Right renal cortex interstitium (tissue), 3 donors: ENCODE measurements at places on chromosomes 1 and 21. TPM values are rescaled to one million over a fixed set of nuclear protein-coding genes. Genes with fewer than 3 reads are reported as not detected.

GRCh38 chr1:5688081-5689077 lies 303.8 kb downstream of the NPHP4 start:
- DNase-seq: no peak

DNA sequence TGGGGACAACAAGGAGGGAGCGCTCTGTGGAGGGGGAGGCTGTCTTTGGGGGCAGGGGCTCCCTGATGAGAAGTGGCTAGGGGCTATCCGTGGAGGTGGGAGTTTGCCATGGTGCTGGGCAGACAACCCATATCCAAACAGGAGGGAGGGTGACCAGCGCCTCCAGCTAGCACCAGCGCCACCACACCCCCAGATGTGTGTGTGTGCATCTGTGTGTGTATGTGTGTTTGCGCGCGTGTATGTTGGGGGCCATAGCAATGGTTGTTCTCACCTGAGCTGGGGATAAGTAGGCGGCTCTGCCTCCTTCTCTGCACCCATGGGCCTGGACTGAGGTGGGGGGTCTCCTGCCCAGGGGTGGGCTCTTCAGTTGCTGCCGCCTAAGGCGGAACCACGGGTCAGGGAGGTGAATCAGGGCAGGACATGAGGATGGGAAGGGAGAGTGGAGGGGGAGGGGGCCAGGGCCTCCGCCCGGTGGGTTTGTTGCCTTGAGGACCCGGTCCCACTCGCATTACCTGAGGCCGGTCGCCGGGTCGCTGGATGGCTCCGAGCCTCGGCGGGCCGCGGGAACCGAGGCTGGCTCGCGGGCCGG lies 345 bp downstream of the HPCAL4 start:
- no peak for DNase-seq

DNA sequence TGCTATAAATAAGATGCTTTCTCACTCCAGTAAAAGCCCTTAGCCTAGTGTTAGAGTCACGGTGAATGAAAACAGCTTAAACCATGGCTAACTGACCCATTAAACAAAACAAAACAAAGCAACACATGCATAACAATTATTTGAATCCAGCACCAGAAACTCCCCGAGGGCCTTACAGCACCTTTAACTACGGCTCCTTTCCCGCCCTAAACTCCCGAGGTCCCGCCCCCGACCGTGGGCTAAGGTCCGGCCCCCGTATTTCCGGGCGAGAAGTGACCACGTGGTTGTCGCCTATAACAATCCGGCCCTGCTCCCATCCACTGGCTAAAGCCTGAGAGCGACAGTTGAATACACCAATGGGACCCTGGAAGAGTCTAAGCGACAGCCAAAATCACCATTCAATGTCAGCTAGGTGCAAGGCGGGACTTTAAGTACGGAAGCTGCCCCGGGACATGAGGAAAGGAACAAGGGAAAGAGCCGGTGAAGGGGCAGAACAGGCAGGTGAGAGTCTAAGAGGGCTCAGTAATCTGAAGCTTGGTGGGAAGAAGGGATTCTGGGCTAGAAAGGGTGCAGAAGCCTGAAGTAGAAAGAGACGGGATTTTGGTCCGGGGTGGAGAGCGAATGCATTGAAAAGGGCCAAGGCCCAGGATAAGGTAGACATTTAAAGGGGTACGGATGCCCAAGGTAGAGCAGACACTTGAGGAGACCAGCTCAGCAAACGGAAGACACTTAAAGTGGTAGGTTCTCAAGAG lies at the start of gene FLAD1:
FLAD1 (plus strand) TSS at position 448 of the 752 bp plus-strand sequence. CDS start 351 bp downstream, outside the sequence.
- DNase-seq: peak; percentile 100

GRCh38 chr1:9676815-9677393 lies 25.4 kb downstream of the PIK3CD start:
- DNase-seq: no peak

GRCh38 chr1:207983044-207983635 lies 72.2 kb upstream of the CD34 start:
- DNase-seq: no peak

- DNase-seq: no peak
These were observed 268.2 kb downstream of the LRRC7 start for GRCh38 chr1:69835955-69836354.

DNA sequence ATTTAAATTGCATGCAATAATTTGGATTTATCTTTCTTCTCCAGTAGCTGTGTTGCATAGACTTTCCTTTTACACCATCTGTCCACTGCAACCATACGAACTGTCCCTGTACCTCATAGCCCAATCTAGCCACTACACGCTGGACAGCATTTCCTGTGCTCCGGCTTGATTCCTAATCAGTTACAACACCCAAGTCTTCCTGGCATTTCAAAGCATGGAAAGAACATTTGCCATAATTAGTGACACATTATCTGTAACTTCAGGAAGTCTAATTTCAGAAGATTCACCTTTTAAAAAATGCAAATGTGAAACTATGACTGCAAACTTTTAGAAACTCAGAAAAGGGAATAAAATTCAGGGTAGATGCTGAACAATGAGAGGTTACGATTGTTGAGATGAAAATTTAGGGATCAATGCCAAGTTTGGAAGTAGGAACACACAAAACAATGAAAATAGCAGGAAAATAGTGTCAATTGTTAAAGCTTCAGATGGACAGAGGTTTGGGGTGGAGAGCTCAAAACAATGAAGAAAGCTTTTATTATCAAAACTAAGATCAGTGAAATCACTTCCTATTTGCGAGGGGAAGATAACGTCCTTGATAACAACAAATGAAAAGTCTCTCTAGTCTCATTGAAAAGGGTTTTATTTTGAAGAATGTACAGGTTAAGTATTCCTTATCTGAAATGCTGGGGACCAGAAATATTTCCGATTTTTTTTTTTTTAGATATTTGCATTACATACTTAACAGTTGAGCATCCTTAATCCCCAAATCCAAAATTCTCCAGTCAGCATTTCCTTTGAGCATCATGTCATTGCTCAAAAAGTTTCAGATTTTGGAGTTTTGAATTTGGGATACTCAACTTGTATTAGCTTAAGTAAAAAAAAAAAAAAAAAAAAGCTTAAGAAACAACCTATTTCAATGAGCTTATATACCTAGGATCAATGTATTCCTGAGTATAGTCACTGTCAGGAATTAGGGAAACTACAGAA lies 107.3 kb downstream of the FNBP1L start:
- no peak for DNase-seq

GRCh38 chr1:182340233-182341058 lies 51.1 kb downstream of the GLUL start:
- no peak for DNase-seq

DNA sequence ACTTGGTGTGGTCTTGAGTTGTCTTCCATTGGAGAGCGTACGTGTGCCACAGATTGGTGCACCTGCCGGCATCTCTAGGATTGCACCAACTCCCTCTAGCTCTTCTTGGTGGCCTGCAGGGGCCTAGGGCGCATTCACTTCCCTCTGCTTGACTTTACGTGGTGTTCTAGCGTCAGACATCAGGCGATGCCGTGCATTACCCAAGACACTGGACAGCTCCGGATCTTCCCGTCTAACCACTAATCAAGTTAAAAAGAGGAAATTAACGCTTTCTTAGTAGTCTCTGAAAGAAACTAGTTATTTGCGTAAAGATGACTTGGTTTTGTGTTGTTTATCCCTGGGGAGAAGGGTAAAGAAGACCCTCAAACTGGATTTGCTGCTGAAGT lies 510 bp upstream of the IL10RB start:
- peak; percentile 7 for DNase-seq

DNA sequence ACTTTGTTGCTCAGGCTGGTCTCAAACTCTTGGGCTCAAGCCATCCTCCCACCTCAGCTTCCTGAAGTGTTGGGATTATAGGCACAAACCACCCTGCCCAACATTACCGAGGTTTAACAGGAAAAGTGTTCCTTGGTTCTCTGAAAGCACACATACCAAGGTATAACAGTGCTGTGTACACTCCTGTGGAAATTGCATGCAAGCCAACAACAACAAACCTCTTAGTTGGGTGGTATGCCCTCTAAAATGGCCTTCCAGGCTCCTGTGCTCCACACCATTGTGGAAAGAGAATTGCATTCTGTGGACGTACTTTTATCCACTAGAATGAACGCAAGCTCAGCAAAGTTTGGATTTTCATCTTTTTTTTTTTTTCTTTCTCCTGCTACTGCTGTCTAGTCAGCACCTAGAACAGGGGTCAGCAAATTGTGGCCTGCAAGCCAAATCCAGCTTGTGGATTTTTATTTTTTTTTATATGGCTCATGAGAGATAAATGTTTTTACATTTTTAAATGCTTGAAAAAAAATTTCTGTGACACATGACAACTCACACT lies 192.2 kb upstream of the TNR start:
- DNase-seq: no peak

DNA sequence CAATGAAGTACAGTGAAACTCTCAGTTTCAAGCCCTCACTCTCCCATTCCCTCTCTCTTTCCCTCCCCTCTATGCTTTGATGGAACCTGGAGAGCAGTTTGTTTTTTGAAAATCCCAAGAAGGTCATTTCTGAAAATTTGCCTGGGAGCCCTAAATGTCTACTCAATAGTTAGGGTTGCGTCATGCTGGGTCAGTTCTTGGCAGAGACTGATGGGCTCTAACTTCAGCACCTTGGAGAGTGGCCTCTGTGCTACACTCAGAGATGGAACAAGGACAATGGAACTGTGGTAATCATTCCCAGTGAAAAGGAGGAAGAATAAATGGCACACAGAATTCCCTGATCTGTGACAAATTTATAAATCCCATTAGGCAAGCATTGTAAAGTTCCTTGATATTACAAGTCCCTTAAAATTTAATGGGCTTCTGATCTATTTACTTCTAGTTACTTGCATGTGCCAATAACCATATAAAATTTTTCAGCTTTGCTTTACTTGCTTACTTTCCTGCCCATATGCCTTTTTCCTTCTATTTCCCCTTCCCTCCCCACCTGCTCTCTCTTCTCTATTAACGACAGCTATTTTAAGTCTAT lies 182.9 kb upstream of the KCND3 start:
- DNase-seq: peak; percentile 10

DNA sequence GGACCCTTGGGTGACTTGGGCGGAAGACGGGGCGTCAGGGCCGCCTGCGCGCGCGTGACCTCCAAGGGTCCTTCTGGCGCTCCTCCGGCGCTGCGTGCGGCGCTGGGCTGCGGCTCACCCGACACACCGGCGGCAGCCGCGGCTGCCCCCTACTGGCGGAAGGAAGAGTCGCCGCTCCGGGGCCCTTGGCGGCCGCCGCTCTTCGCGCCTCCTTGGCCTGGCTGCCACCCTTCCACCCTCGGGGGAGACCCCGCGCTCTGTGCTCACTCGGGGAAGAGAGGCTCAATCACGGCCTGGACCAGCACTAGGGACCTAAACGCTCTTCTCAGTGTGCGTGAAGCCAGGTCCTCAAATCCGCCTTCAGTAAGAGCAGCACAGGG lies 89.7 kb downstream of the DMRTA2 start:
- no peak for DNase-seq

GRCh38 chr21:34367320-34367935 lies 3.6 kb downstream of the KCNE2 start:
- DNase-seq: no peak

GRCh38 chr1:200342511-200343311 lies 67.1 kb downstream of the ZNF281 start:
- DNase-seq: no peak

- no peak for DNase-seq
These were observed 270.0 kb downstream of the AMY1C start for GRCh38 chr1:104019675-104020049.

Gene CSF3R
- polyA plus RNA-seq: 3.6 TPM

Gene CHRNB2
- 0.75 TPM for polyA plus RNA-seq

Gene LEFTY2
- polyA plus RNA-seq: 1.3 TPM

Gene S100A2
- polyA plus RNA-seq: 9.6 TPM

Gene GJC2
- polyA plus RNA-seq: 0.46 TPM

Gene SLC25A34
- polyA plus RNA-seq: 1.4 TPM

Gene LCE1D
- not detected for polyA plus RNA-seq

Gene KCNK2
- 2.2 TPM for polyA plus RNA-seq

Gene C8B
- polyA plus RNA-seq: not detected

Gene LRRC71
- 0.40 TPM for polyA plus RNA-seq

Gene DNASE2B
- 0.14 TPM for polyA plus RNA-seq
